ENCODE measurements at places on chromosomes 5 and 9. TPM values are rescaled to one million over a fixed set of nuclear protein-coding genes. Genes with fewer than 3 reads are reported as not detected.
A peak's percentile ranks its signal among the peaks of the same experiment; 100 is the strongest.

- DNase-seq = no peak
Observed at GRCh38 chr9:20623748-20624124, 1.4 kb upstream of the MLLT3 start.

DNA sequence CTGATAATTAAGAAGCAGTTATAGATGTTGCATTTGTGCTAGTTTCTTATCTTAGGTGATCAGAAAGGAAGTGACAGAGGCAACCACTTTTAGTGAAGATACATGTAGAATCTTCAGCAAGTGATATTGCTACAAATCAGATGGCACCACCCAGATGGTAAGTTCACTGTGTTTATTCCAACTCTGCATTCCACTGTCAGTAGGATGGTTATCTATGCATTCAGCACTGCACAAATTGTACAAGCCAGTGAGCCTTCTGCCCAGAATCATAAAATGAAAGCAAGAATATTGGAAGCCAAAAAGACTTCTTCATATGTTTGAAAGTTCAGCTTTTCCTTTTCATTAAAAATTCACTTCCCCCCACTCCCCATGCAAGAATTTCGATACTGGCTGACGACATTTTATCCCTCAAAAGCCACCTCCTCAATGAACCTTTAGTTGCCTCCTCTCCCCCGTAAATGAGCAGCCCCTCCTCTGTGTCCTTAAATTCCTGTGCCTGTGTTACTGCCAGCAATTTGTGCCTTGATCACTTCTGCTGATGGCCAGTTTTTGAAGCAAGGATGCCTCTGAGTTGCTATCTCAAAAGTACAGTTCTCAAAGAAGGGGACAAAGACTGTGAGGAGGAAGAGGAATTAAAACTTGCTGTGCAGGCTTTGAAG lies 91.6 kb downstream of the ZSWIM6 start:
- DNase-seq = no peak

DNA sequence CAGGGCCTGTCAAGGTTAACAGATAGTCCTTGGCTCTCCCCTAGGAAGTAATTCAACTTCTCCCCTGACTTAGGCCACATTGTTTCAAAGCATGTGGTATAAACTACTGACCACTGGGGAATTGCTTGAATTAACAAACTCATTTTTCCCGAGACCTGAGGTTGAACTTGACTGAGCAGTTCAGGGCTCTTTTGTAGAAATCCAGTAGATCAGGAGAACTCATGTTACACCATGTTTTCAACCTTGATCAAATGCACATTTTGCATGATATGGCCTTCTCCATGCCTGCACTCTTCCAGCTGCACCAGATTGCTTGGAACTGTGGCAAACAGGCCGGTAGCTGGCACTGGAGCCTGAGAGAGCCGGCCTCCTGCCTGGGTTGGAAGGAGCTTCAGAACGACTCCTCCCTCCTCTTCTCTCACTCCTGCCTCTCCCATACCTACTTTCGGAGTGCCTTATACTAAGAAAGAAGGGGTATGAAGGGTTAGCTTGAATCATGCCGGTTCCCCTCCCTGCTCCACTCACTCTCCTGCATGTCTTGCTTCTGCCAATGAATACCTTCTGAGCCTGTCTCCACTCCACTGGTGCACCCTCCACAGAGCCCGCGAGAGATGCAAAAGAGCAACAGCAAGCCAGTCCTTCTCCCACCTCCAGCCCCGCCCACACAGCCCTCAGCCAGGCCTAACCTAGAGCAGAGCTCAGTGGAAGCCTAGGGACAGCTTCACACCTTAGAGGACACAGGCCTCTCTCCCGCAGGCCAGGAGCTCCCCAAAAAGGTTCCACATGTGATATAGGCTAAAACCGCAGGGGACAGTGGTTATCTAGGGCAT lies 159.4 kb downstream of the MACROH2A1 start:
- peak; percentile 61 for DNase-seq

PCDHB2 gene
- 33.7 TPM for total RNA-seq

MCTP1 gene
- 14.8 TPM for total RNA-seq

PGM5 gene
- 5.8 TPM for total RNA-seq

PPP3R2 gene
- total RNA-seq = 0.22 TPM
